ENCODE measurements at places on chromosomes 3 and 15.

- no peak for DNase-seq
These were observed 136.5 kb downstream of the MAP2K5 start for GRCh38 chr15:67678993-67679392.

GRCh38 chr3:45580112-45580765, 14.3 kb upstream of the LIMD1 start:
- no peak for DNase-seq

DNA sequence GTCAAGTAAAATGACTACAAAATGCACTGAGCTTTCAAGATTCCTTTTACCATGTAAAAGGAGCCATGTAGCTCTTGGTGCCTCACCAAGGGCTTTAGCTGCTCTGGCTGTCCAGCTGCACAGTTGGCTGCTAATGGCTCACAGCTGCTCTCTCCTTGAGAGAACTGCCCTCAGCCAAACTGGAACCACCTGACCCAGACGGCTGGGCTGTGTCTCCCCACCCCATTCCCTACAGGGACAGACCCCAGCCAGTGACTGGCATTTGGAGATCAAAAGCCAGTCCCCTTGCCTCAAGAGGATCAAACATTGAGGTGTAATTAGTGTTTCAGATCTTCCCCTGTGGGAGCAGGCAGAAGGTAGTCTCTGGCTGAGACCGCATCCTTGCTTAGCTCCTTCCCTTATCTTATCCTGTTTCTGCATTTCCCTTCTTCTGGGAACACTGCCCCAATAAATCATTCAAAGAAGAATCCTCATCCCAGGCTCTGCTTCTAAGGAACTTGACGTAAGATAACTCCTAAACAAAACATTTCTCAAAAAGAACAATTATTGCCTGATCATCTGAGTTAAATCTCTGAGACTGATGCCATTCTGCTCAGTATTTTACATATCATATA, 28.6 kb upstream of the UBE2E2 start:
- no peak for DNase-seq

DNA sequence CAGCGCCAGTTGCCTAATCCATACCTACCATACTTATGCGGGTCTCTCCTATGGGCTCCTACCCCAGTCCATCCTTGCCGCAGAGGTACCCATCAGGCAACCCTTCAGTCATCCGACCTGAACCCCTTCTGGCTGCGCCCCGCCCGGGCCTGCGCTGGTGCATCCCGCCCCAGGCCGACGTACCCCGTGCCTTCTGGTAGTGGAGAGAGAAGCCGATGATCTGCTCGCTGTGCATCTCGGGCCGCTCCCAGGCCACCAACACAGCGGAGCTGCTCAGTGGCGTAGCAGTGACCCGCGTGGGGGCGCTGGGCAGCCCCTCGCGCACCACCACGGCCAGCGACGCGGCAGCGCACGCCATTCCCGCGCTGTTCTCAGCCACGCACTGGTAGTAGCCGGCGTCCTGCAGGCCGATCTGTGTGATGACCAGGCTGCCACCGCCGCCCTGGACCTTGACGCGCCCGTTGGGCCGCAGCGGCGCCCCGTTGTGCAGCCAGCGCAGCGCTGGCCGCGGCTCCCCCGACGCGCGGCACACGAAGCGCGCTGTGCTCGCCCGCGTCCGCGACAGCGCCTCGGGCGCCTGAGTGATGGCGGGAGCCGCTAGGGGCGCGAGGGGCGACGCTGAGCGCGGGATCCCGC, 17.9 kb upstream of the IGDCC3 start:
- DNase-seq: no peak

GRCh38 chr15:25183581-25184251, 228.9 kb downstream of the SNRPN start:
- no peak for DNase-seq

GRCh38 chr3:66450390-66451022, 50.3 kb downstream of the LRIG1 start:
- no peak for DNase-seq

- peak; percentile 6 for DNase-seq
These were observed 77.7 kb downstream of the OCA2 start for GRCh38 chr15:28021281-28022039.

GRCh38 chr3:175192536-175192935, 333.4 kb downstream of the NAALADL2 start:
- no peak for DNase-seq

DNA sequence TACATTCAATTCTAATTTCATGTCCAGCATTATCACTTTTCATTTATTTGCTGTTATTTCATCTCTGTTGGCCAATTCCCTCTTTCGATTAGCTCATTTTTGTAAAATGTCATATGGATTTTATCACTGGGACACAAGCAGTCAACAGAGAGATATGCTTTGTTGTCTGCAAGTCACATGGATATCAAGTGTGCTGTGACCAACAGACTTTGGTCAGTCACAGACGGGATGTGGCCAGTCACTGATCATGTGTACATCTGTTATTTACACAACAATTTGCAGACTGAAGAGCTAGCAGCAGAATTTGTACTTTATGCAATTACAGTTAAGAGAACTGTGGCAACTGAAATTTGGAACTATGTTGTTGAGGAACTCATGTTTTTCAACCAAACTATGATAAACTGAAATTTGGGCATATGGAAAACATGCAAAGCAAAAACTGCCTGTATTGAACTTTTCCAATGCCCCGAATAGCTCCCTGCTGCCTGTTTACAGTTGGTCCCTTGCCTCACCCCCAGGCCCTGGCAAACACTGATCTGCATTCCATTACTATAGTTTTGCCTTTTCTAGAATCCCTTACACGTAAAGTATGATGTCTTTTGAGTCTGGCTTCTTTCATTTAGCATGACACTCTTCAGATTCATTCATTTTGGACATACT, 104.4 kb downstream of the RPL22L1 start:
- DNase-seq: no peak

- no peak for DNase-seq
These were observed 220.6 kb downstream of the SLCO3A1 start for GRCh38 chr15:92074101-92074500.

- DNase-seq: no peak
These were observed 413.8 kb upstream of the CCDC54 start for GRCh38 chr3:106963442-106963841.

DNA sequence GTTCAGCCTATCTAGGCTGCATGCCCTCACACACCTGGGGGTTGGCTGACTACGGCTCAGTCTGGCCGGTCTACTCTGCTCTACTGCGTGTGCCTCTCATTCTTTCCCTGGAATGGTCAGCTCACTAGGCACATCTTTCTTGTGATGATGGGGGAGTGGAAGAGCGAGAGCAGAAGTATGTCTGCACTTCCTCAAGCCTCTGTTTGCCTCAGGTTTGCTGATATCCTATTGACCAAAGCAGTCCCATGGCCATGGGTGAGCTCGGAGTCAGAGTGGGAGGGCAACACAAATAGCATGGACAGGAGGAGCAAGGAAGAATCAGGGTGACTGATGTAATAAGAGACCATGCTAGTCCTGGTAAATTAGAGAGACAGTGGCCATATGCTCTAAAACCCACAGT, 167.9 kb upstream of the PRICKLE2 start:
- no peak for DNase-seq

GRCh38 chr3:31250116-31250777, 282.5 kb upstream of the STT3B start:
- DNase-seq: no peak

DNA sequence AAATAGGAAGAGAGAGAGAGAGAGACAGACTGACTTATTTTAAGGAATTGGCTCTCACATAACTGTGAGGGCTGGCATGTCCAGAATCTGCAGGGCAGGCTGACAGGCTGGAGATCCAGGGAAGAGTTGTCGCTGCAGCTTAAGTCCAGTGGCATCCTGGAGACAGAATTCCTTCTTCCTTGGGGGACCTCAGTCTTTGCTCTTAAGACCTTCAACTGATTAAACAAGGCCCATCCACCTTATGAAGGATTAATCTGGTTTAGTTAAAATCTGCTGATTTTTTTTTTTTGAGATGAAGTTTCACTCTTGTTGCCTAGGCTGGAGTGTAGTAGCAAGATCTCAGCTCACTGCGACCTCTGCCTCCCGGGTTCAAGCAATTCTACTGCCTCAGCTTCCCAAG, 128.0 kb upstream of the ALDH1A3 start:
- DNase-seq: no peak

- DNase-seq: no peak
These were observed 898.2 kb downstream of the MCTP2 start for GRCh38 chr15:95129574-95129973.

DNA sequence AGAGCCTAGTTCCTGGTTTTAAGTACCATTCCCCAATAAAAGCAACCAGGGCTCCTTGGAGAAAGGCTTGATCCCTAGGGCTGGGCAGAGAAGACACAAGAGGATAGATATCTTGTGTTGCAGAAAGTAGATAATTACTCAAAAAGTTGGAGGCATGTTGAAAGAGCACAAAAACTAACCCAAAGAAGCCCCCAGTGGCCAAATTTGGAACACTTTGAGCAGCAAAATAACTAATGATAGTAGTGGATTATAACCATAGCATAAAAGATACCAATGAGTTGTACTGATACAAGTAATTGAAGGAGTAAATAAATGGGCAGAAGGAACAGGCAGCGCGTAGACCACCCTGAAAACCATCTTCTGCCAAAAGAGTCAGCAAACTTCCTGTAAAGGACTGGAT, 12.0 kb downstream of the EXOSC7 start:
- DNase-seq: no peak

- no peak for DNase-seq
These were observed 492.7 kb downstream of the CNTN3 start for GRCh38 chr3:74121761-74122160.

DNA sequence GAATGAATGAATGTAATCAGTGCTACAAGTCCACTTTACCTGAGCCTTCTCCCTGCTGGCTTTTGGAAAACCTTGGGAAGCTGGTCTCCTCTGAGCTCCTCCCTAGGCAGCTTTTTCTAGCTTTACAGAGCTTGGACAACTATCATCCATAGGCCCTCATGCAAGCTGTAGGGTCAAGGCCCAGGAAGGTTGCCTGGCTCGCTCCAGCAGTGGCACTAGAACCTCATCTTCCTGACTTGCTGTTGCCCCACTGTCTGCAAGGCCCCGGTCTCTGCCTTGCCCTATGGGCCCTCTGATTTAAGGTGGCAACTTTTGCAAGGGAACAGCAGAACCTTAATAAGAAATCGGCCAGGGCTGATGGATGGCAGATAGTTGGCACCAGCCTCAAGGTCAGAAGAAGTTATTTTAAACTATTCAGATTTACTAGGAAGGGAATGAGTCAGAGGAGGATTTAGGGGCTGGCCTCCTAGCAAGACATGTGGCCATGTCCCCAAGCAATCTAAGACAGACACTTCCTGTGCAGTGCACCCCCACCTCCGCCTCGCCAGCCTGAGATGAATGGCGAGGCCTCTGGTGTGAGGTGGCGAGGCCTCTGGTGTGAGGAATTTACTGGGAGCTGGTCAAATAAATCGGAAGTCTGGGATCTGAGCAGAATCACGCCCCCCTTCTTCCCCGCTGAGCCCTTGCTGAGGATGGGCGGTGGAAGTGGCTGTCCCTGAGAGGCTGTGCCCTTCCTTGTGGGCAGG, 180.8 kb downstream of the MEGF11 start:
- DNase-seq: no peak

GRCh38 chr3:12131351-12132090, 27.2 kb downstream of the TIMP4 start:
- DNase-seq: no peak

DNA sequence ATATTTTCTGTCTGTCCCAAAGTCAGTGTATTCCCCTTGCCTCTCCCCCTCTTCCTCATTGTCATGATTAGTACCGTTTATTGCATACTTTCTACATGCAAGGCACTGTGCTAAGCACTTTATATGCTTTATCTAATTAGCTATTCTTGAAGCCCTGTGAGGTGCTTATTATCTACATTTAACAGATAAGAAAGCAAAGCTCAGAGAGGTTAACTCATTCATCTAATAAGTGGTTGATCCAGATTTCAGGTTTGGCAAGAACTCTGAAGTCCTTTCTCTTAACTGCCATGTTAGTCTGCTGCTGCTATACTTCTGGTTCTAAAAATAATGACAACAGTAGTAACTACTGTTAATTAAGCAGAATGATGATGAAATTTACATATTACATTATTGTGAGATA, 13.5 kb downstream of the IQGAP1 start:
- no peak for DNase-seq

GRCh38 chr15:32861761-32862160, 144.0 kb downstream of the GREM1 start:
- no peak for DNase-seq

- no peak for DNase-seq
These were observed 81.6 kb upstream of the GALNT15 start for GRCh38 chr3:16092923-16093322.

DNA sequence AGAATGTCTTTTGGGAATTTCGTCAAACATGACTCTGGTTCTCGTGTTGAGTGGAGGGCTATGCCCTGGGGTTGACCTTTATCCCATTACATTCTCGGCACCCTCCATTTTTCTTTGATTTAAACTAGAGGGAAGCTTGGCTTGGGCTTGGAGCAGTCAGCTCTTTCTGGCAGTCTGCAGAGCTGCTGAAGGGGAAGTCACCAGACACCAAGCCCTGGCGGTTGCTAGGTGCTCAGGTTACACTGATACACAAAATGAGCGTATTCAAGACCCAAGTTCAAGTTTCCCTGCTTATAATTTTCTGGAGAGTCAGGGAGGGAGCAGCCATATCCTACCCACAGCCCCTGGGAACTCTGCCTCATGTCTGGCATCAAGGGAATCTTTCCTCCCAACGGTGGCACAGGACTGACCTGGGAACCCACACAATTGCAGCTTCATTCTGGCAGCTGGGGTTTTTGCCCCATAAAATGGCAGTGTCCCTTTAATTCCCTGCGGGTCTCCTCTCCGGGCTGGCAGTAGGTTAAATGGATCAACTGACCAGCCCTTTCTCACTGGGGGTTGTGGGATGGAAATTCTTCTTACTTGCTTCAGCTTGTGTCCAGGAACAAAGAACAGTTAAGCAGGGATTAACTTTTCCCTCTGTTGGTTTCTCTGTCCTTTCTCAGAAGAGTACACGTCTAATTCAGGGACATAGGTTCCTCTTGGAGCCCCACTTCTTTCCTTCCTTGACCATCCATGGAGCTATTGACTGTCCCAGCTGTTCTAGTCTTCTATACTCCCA, 110.0 kb upstream of the DLG1 start:
- DNase-seq: no peak

GRCh38 chr3:120796976-120797375, 54.4 kb downstream of the GTF2E1 start:
- no peak for DNase-seq
